ENCODE measurements at places on chromosomes 13 and 19. TPM values are rescaled to one million over a fixed set of nuclear protein-coding genes. Genes with fewer than 3 reads are reported as not detected.

GRCh38 chr19:47704024-47704423 lies 9.2 kb upstream of the EHD2 start:
- no peak for DNase-seq

GRCh38 chr13:30787738-30788525 lies 52.6 kb downstream of the ALOX5AP start:
- DNase-seq: no peak

DNA sequence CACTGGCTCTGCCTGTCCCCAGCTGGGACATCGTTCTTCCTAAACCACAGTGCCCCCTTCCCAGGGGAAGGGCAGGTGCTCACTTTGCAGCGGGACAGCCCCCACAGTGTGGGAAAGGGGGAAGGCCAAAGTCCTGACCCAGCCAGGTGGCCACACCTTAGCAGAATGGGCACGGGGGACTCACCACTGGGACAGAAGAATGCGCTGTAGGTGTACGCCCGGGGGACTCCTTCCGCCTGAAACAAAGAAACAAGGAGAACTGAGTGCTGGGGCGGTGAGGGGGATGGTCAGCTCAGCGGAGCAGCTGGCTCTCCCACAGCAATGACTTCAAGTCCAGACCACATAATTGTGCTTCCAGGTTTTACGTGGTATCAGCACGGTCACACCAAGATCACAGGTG lies 49.4 kb downstream of the F2RL3 start:
- no peak for DNase-seq

DNA sequence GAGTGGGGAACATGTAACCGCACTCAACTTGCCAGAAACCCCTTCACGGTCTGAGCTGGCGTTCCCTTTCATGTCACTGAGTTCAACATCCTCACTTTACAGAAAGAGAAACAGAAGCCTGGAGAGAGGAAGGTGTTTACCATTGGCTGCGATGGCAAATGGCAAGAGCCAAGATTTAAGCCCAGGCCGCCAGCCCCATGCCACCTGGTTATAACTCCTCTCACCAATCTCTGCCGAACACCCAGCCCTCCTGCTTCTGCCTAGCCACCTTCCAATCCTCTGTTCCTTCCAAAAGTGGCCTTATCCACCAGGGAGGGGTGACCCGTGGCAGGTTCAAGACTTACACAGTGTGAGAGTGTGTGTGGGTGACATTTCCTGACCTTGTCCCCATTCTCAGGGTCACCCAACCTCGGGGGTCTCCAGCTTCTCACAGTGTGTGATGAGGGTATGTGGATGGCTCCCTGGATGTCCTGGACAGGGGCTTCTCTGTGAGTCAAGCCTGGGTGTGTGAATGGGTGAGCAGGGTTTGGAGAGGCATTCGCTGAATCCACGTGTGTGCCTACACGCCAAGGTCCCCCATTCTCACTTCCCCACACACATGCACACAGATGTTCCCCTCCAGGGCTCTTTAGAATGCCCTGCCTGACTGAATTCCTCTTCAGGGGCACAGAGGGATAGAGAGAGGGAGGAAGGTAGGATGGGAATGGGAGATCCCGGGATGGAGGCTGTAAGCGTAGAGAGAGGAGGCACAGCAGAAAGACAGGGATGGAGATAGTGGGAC lies 1.2 kb downstream of the CADM4 start:
- DNase-seq: no peak

- no peak for DNase-seq
Measured at GRCh38 chr19:27741236-27741635, 1471.7 kb downstream of the UQCRFS1 start.

ZNF607 gene
- total RNA-seq: 3.9 TPM

DNA sequence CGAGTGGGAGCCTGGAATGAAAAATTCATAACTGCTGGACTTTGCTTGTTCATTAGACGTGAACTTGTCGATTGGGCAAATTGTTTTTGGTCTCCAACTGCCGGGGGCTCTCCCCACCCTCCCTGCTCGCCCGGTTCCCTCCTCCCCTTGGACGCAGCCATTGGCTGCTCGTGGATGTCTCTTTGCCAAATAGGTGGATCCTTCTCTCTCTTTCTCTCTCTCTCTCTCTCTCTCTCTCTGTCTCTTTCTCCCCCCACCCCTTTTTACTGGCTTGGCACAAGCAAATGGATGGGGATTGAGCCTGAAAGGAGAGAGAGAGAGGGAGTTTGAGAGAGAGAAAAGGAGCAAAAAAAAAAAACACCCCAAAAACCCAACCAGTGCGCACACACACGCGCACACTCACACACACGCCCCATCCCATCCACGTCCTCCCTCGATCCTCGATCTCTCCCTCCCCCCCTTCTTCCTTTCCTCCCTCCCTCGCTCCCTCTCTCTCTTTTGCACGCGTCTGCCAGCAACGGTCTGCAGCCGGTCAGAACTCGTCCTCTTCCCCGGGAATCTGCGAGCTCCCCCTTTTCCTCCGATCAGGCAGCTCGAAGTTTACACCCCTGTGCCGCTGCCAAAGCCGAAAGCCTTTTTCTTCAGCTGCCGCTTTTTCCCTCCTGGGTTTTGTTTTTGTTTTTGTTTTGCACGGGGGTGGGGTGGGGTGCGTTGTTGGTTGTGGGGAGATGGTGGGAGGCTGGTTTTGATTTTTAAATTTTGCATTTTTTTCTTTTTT lies 27.8 kb downstream of the NFIX start:
- DNase-seq: no peak

ZFP14 gene
- total RNA-seq: 6.4 TPM

GRCh38 chr19:53581871-53582279 lies 43.9 kb downstream of the ZNF331 start:
- DNase-seq: no peak

DNA sequence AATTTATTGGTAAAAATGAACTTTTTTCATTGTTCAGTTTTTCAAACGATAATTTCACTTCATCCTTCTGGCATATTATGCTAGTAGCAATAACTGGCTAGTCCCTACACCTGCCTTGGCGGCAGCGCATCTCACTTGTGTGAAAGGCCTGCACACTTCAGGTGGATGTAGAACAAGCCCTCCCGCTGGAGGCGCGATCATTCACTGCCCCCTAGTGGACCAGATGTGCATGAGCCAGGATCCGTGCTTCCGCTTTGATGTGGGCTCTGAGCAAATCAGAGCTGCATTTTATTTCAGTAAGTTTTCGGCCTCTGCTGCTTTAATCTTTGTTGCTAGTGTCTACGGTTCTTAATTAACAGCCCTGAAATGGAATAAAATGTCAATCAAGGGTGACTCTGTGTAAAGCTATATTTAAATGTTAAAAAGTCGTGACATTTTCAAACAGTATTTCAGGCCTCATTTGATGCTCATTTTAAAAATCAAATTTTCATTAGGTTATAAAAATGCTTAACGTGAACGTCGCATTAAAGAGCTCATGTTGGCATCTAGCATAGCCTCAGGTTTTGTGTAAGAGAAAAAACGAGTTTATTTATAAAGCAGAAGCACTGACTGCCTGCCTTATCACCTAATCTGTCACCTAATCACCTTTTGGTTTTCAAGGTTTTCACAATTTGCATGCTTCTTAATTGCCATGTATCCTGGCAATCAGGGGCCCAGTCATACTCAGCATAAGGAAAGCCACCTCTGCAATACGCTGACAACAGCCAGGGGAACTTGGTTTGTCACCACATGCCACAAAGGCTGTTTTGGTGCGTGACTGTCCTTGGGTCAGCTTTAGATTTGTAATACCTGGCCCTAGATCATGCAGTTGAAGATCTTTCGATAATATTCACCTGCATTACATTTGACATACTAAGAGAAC lies 112.2 kb downstream of the TEX26 start:
- DNase-seq: peak; percentile 79

CEBPA gene
- 0.22 TPM for total RNA-seq

SOX1 gene
- not detected for total RNA-seq

GRCh38 chr19:18346091-18346490 lies 5.7 kb downstream of the PGPEP1 start:
- no peak for DNase-seq

- DNase-seq: no peak
Measured at GRCh38 chr19:19538785-19539166, 711 bp downstream of the CILP2 start.

GRCh38 chr19:34767951-34768350 lies 5.1 kb downstream of the ZNF599 start:
- no peak for DNase-seq

SMIM44 gene
- total RNA-seq: not detected

GRCh38 chr19:33316541-33317264 lies 14.4 kb upstream of the CEBPA start:
- no peak for DNase-seq

DNA sequence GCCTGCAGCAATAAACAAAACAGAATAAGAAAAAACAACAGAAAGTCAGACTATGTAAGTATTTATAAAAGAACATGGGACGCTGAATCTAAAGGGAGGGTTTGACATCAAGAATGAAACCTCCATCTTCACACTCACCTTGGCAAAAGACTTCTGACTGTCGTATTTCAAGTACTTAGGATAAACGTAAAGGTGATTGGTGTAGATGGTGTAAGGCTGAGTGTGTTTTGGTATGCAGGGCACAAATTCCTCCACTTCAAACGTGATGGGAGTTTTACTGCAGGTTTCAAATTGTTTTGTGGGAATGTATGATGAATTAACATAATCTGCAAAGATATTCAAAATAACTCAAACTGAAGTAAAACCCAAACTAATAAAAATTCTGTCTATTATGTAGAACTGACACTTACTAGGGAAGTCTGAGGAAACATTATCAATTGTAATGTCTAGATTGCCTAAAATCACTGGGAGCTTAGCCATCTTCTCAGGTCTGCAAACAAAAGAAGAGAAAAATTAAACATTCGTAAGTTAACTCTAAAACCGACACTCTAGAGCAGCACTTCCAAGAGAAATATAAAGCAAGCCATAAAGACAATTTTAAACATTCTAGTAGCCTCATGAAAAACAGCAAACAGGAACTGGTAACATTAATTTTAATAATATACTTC lies 89.5 kb downstream of the DOCK9 start:
- no peak for DNase-seq

TPGS1 gene
- total RNA-seq: 34.5 TPM

- DNase-seq: no peak
Measured at GRCh38 chr13:45100573-45101262, 19.6 kb upstream of the GTF2F2 start.

- no peak for DNase-seq
Measured at GRCh38 chr13:113077953-113078901, 27.4 kb upstream of the F7 start.

- DNase-seq: no peak
Measured at GRCh38 chr13:60226507-60226906, 62.8 kb upstream of the DIAPH3 start.

LGALS4 gene
- total RNA-seq: 7.2 TPM

GJA3 gene
- total RNA-seq: 0.05 TPM

- DNase-seq: no peak
Measured at GRCh38 chr13:51524829-51525566, 59.3 kb upstream of the WDFY2 start.

- peak; percentile 81 for DNase-seq
Measured at GRCh38 chr19:29665215-29665825, at the start of gene PLEKHF1. PLEKHF1 (plus strand) TSS chr19:29665461; CDS start chr19:29673840, 8,379 bp downstream.

GRCh38 chr13:108897955-108898354 lies 268.5 kb downstream of the MYO16 start:
- no peak for DNase-seq

GRCh38 chr19:14155371-14155770 lies 19.0 kb upstream of the ASF1B start:
- no peak for DNase-seq

UNC13A gene
- total RNA-seq: 0.16 TPM

CLEC4G gene
- total RNA-seq: not detected

DNA sequence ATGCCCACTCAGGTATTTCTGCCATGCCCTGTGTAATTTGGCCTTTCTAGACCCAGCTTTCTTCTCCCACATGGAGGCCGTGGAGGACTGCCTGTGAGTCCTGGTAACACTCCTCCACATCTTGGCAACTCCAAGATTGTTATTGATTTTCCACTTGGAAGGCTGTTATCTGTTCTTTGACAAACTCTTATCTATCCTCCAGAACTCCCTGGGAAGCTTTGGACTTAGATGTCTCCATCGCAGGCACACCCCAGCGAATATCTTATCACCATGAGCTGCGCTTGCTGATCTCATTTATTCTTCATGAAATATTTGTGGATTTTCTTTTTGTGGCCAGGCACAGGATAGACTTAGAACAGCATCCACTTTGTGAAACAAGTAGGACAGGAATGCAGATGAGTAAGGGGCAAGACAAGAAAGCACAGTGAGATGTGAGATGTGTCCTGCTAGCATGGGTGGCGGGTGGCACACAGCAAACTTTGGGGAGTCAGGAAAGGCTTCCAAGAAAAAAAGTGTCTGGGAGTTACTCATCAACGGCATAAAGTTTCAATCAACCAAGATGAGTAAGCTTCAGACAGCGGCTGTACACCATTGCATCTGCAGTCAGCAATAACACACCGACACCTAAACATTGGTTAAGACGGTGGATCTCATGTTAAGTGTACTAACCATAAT lies 84.5 kb upstream of the IRS2 start:
- DNase-seq: no peak

DNA sequence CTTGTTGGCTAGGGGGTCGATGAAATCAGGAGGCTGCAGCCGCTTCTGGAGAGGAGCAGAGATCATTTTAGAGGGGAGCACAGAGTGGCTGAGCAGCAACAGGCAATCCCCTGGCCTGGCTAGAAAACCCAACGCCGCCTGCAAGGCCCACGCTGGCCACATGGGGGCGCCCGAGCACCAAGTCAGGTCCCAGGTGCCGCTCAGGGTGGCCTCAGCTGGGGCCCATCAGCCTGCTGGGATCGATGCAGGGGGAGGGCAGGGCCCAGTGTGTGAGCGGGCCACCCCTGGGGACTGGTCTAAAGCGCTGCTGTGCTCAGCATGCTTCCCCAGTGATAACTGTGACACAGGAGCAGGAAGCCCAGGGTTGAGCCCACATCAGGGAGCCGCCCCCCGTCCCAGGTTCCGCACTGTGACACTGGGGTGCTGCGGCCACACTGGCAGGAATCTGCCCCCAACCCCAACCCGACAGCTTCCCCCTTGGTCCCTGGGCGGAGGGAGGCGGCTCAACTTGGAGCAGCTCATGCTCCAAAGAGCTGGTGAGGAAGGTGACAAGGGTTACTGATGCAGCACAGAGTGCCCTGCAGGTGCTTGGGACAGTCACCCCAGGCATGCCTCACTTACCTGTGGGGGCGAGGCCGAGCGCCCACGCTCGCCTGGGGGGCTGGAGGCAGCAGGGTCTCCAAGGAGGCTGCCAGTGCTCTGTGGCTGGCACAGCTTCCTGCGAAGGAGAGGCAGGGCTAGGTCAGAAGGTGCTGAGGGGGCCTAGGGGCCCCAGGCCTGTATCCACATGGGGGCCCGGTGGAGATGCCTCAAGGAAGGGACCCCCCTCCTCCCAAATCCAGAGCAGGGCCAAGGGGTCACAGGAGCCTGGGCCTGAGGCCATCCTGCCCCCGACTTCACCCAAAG lies 13.3 kb upstream of the ISYNA1 start:
- peak; percentile 71 for DNase-seq

DNA sequence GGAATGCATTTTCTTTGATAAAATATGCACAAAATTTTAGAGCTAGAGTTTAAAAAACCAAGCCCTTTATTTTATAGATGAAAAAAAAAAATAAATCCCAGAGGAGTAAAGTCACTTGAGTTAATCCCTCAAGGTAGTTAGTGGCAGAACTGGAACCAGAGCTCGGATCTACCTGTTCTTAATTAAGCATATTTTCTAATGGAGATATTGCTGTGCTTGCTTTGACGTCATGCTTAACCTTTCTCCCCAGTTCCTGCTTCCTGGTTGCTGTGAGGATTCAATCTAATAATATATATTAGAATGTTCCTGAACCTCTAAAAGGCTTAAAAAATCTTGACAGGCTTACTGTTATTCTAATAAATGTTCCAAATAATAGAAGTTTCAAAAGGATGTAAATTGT lies 300.6 kb upstream of the KLF12 start:
- no peak for DNase-seq
